Mesenchymal stem cell (in vitro differentiated cells and primary cell): ENCODE measurements at places on chromosomes 5 and 9.

DNA sequence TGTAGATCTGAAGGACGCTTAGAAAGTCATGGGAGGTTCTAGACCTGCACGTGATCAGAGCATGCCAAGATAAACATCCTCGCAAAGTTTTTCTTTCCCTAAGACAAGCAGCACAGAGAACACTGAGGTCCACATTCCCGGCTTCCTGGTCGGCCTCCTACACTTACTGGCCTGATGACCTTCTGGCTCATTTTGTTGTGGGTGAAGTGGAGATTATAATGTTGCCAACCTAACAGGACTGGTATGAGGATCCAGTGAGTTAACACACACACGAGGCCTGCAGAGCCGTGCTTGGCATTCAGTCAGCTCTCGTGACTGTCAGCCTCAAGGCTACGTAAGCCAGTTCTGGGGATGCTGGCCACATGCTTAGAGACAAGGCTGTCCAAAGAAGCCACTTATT is 186.0 kb downstream of the TENT4A start:
- DNase-seq, result no peak

- peak; percentile 53 for DNase-seq
Observed at GRCh38 chr9:100322954-100323536, 29.7 kb downstream of the TEX10 start.

DNA sequence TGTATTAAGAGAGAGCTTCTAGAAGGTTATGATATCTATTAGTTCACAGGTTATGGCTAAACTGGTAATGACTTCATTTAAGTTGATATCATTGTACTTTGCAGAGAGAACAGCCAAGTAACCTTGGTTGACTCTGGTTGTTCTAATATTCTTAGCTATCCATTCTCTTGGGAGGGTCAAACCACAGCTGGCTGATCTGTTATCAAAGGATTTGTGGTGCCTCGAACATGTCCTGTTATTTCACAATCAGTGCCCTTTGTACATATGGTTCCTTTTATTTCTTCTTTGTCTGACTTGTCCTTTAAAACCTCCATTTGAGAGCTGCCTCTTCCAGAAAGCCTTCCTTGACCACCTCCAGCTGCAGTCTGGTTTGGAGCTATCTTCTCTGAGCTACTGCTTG is 61.7 kb downstream of the PDE8B start:
- no peak for DNase-seq

DNA sequence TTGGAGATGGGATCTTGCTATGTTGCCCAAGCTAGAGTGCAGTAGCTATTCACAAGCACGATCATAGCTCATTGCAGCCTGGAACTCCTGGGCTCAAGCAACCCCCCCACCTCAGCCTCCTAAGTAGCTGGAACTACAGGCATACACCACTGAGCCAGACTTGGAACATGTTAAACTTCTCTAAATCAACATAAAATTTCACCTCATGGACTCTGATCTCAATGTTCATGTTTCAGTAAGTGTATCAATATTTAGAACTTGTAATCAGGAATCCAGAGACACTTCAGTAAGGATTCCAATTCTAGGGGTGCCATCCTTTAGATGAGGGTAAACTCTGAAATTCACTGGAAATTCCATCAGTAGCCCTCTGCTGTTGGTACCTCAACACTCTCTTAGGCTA is 6.8 kb downstream of the GNE start:
- no peak for DNase-seq

GRCh38 chr5:95962785-95963184 is 1.1 kb upstream of the ELL2 start:
- DNase-seq, result no peak

DNA sequence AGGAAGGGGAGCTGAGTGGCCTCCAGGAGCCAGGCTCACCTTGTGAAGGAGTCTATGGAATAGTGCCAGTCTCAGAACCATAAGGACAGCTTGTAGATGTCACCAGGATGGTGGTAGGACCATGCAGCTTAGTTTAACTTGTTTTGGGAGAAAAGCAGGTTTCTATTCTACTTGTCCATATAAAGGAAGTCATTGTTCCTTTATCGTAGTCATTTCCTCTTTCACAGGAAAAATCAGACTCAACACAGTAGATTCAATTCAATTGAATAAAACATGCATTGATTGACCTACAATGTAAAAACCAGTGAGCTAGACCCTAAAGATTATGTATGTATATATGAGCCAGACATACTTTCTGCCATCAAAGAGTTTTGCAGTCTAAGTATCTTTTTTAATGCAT is 53.3 kb downstream of the MEGF10 start:
- DNase-seq, result no peak
